HTR-8/SVneo (cell line): ENCODE measurements at places on chromosomes 5 and 9.

GRCh38 chr9:35666045-35666444 lies 1.1 kb upstream of the ARHGEF39 start:
- DNase-seq: no peak

- no peak for DNase-seq
Observed at GRCh38 chr5:78221964-78222451, 72.5 kb downstream of the AP3B1 start.

DNA sequence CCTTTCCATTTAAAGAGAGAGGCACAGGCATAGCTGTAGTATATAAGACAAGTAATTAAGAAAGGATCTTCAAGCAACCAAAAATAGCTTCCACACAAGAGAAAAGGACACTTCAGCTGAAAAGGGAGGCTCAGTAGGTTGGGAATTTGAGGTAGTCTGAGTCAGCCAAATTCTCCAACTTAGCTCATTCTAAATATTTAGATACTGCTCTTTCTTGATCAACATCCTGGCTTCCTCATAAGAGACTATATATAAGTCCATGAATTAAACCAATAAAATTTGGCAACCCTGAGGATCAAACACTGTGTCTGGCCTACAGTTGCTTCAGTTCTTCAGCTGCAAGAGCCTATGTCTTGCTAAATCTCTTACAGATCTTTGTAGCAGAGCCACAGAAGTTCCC lies 17.8 kb downstream of the HINT1 start:
- no peak for DNase-seq

DNA sequence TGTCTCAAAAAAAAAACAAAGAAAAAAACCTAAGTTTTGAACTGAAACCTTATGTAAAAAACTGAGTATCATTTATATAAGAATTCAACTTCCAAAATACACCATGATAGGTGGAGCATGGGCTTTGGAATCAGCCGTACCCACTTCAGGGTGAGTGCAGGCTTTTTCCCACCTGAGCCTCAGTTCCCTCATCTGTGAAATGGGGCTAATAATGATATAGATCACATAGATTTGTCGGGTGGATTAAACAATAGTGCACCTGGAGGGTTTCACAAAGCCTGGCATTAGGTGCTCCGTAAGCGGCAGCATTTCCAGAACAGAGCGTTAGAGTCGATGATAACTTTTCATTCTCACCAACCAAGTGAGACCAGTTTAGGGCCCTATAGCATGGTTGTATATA lies 91.9 kb downstream of the CYFIP2 start:
- no peak for DNase-seq

GRCh38 chr9:33437898-33438297 lies 9.5 kb downstream of the AQP3 start:
- no peak for DNase-seq

DNA sequence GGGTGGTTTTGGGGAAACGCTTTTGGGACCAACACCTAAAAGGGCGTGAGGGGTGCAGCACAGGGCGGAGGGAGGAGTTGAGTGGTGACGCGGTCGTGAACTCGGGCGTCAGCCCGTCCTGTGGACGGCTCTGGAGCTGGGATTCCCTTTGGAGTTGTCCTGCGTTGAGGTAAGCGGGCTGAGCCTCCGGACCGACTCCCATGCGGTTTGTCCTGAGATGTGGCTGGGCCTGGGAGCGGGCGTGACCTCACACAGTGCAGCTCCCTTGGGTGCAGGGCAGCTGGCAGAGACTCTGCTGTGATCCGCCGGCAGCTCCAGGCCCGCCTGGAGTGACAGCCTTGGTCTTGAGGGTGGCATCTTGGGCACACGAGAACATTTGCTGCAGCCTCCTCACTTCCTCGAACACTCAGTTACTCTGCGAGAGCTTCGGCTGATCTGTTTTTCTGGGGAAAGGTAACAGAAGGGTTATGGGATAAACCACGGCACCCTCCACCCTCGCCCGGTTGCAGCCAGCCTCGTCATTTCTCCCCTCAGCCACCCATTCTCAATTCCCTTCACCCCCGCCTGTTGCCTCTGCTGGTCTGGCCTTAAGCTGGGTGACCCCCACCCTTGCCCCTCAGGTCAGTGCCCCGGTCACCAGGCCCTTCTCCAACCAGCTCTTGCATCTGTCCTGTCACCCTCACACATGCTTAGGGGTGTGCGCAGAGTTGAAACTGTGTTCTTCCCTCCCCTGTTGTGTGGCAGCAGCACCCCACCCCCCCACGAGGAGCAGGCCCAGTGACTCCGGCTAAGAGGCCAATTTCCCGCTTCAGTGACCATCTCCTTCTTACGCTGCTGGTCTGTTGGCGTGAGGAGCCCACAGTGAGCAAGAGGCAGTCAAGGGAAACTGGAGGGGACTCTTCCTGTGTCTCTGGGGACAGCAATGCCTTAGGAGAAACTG lies 94.2 kb upstream of the COL5A1 start:
- no peak for DNase-seq

DNA sequence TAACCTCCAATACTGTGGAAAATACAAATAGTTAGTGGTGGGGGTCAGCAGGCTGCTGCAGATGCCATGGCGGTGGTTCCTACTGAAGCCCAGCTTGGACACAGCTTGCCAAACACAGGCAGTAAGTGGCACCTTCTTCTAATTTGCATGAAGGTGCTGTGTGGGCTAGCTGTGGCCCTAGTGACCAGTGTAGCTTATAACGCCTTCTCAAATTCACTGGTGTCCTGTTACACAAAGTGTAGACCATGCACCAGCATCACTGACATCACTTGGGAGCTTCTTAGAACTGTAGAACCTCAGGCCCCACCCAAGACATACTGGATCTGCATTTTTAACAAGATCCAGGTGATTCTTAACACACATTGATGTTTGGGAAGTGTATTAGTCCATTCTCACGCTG lies 58.8 kb upstream of the TGFBR1 start:
- DNase-seq: no peak

- DNase-seq: no peak
Observed at GRCh38 chr5:8730194-8730593, 815.7 kb downstream of the SEMA5A start.

GRCh38 chr9:95008151-95008771 lies 281.8 kb downstream of the AOPEP start:
- DNase-seq: no peak

- no peak for DNase-seq
Observed at GRCh38 chr5:172691886-172692285, 50.8 kb downstream of the NEURL1B start.

DNA sequence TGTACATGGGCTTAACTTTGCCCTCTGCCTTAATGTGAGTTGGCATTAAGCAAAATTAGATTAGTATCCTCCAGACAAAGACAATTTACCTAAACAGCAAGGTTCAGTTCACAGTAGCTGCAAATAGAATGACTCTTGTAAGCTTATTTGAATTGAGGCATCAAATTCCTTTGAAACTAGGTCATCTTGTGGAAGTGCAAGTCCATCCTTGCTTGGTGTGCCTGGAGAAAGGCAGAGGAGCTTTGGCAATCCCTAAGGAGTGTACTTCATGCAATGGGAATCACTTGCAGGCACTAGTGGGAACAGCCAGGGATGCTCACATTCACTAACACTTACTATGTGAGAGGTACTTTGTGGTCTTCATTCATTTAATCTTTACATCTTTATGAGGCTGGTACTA lies 118.3 kb downstream of the DRD1 start:
- no peak for DNase-seq

- DNase-seq: no peak
Observed at GRCh38 chr5:157594675-157595459, 19.3 kb upstream of the ADAM19 start.

DNA sequence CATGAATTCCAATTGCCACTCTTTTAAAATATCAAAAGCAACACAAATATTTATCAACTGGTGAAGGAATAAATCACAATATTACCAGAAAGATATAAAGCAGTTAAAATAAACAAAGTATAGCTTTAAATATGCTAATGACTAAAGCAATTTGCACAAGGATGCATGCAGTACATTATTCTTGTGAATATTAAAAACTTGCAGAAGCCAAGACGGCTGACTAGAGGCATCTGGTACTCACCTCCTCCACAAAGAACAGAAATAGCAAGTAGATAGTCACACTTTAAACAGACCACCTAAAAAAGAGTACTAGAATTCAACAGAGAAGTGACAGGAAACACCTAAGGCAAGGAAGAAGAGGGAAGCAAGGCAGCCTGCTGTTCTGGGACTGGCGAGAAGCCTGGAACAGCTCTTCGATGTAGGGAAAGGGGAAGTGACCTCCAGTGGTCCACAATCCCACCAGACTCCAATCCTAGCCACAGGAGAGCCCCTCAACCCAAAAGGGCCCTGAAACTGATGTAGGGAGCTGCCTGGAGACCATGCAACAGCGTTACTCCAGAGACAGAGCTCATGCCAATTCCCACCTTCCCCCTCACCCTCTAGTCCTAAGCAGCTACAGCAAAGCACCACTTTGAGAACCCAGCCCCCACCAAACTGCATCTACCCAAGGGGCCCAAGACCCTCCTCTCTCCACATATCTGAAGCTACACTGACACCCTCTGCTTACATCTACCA lies 86.3 kb downstream of the LPAR1 start:
- DNase-seq: no peak

GRCh38 chr9:3385871-3386270 lies 139.9 kb downstream of the RFX3 start:
- DNase-seq: no peak

DNA sequence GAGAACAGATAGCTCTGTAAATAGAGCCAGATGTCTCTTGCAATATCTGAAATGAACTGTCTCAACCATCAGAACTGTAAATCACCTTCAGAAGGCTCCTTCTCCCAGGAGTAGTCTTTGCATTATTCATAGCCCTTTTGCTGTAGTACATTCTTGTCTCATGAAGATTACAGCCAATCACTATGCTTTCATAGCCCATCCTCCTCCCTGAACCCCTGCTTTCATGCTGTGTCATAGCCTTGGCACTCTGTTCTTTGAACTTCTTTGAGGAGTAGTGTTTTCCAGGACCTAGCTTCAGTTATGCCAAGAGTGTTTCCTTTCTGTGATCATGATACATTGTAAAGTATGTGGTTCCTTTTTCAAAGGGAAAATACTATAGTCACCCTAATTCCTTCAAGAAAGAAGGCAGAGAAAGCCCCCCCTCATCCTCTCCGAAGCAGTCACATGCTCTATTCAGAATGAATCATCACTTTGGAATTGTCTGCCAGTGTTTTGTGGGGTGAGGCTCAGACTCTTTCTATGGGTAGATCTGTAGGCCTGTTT lies 61.1 kb downstream of the GRIA1 start:
- DNase-seq: peak; percentile 74

DNA sequence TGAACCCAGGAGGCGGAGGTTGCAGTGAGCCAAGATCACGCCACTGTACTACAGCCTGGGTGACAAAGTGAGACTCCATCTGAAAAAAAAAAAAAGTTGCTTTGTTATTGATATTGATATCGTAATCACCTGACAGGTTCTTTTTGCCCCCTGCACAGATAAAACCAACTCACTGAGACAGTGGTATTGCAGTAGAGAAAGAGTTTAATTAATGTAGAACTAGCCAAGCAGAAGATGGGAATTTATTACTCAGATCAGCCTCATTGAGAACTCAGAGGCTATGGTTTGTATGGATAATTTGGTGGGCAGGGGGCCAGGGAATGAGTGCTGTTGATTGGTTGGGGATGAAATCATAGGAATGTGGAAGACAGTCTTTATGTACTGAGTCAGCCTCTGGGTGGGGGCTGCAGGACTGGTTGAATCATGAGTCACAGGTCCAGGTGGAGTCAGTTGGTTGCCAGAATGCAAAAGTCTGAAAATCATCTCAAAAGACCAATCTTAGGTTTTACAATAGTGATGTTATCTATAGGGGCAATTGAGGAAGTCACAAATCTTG lies 35.8 kb upstream of the MEGF10 start:
- DNase-seq: no peak

DNA sequence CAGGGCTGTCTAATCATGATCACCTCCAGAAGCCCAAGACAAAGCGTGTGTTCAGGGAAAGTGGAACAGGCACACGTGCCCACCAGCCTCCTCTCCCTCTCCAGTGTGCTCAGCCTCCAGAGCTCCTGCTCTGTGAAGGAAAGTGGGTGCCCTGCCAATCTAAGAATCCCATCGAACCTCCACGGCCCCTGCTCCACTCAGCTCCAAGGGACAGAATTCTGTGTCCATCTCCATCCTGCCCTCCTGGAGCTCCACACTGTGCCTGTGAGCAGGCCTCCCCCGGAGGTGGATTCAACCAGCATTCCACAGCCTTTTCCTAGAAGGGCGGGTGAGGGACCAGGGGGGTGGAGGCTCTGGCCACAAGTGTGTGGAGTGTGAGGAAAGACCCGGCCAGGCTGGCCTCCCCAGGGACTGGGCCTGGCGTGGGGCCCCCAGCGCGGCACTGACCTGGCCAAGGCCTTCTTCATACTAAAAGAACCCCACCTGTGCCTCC lies 6.0 kb downstream of the EEIG1 start:
- no peak for DNase-seq

DNA sequence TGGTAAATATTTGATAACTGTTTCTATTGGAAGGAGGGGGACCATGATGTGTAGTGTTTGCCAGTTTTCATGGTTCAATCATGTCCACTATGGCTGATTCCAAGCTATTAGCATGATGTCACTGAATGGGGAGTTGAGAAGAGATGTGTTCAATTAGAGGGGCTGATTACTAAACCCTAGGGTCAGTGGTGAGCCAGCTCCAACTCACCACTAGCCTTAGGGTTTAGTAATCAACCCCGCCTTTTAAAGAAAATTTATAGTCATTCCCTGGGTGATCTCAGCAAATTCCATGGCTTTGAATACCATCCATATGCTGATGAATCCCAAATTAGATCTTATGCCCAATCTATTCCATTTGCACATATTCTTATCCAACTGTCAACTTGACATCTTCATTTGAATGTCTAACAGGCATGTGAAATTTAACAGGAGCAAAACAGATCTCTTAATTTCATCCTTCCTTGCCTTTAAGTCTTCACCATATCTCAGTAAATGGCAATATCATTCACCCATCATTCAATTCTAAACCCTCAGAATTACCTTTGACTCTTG lies 98.8 kb downstream of the GCNT1 start:
- no peak for DNase-seq

GRCh38 chr9:107087222-107087621 lies 195.9 kb upstream of the RAD23B start:
- no peak for DNase-seq
